ENCODE measurements at places on chromosomes 13 and 19.

DNA sequence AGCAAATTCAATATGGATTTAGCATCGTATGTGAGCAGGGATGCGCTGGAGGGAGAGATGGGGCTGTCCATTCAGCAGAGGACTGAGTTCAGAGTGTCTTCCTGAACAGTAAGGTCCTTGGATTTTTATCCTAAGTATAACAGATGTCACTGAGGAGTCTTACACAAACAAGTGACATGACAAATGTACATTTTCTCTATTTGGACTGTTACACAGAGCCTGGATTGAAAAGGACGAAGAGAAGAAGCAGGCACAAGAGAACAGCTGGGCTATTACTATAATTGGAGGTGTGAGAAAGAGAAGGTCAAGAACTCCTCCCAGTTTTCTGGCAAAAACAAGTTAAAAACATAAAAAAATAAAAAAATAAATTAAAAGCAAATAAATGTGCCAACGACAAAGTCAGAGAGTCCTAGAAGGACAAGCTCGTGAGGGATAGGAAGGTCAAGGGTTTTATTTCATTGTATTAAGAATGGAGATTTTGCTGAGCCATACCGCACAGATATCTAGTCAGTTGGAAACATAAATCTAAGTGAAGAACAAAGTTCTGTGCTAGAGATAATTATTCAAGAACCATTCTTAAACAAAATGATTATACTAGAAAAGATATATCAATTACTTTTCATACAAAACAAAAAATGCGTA lies 1186.3 kb downstream of the EFNB2 start:
- DNase-seq, result no peak

DNA sequence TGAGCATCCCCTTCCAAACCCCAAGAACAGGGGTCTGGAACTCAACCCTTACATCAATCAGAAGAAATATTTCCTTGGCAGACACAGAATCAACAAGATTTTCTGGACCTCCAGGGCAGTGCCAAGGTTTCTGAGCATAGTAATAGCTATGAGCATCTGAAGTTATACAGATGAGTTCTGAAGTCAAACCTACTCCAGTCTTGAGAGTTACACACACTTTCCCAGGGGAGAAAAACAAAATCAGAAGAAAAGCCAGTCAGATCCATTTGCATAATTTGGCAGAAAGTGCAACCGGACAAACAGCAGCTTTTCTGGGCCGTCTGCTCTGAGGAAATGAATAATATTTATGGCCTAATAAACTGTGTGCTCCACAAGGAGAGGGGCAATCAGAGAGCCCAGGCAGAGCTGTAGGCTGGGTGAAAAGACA lies 93.1 kb downstream of the KL start:
- DNase-seq, result no peak

DNA sequence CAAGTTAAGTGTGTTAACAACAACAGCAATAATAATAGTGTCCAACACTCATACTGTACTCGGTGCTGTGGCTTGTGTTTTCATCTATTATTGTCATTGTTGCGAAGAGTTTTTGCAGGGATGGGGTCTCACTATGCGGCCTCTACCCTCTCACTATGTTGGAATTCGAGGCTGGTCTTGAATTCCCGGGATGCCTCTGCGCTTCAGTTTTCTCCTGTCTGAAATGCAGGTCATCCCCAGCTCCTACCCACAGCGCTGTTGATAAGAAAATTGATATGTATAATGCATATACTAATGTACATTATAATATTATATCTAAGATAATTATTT lies 4.9 kb upstream of the SBK3 start:
- DNase-seq, result no peak

- no peak for DNase-seq
Observed at GRCh38 chr19:43802216-43802951, at the start of gene LYPD5. Gene LYPD5 (minus strand): TSS chr19:43802447. CDS start chr19:43802380, 67 bp downstream.

DNA sequence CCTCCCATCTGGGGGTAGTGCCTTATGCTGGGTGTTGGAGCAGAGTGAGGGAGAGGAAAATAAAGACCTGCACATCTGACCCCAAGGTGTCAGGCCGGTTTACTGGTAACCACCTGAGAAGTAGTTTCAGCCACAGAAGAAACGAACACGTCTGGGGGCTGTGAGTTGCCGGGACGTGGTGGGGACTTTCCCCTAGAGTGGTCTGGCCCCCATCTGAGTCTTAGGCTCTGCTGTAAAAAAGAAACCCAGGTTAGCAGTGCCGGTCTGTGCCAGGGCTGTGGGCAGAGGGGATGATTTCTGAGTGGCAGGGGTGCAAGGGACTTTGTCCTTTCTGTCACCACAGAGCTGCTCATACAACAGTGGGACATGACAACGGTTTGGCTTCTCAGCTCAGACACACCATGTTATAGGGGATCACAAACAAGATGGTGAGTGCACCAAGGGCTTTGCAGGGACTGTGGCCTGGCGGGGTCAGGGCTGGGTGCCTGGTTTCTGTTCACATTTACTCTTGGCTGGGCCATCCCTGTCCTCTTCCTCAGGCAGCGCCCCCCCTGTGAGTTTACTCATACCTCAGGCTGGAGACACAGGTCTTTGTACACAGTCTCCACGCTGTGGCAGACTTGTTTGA lies 9.0 kb downstream of the GCDH start:
- DNase-seq, result no peak

DNA sequence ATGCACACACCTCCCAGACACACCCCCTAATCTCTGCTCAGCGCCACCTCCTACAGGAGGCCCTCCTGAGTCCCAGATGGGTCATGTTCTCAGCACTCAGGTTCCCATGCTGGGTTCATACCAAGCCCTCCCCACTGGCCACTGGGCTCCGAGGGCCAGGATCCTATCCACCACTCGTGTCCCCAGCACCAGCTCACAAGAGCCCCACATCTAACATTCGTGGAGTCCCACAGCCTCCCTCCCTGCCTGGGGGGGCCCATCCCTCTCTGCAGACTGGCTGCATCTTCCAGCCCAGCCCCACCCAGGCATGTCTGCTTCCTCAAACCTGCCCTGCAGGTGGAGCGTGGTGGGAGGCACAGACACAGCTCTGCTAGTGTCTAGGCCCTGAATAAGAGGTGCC lies 227.4 kb downstream of the TUBA3C start:
- no peak for DNase-seq

DNA sequence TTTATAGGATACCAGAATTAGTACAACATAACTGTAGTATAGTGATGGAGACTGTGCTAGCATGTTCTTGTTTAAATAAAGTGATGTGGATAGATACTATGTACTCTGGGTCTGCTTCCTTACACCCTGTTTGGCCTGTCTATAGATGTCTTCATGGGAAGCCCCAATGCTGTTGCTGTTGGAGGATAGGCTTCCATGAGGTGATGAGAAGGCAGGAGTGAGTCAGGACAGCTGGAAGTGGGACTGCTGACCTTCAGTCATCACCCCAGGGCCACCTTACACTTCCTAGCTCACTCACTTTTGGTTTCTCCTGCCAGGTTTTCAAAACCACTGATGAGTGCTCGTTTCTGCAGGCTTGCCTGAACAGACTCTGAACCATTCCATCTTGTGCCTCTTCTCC lies 4.2 kb downstream of the KCTD4 start:
- DNase-seq, result no peak

GRCh38 chr19:49019242-49019932 lies 2.5 kb upstream of the LHB start:
- no peak for DNase-seq

- peak; percentile 16 for DNase-seq
Observed at GRCh38 chr13:98384739-98385138, 192.2 kb downstream of the STK24 start.

DNA sequence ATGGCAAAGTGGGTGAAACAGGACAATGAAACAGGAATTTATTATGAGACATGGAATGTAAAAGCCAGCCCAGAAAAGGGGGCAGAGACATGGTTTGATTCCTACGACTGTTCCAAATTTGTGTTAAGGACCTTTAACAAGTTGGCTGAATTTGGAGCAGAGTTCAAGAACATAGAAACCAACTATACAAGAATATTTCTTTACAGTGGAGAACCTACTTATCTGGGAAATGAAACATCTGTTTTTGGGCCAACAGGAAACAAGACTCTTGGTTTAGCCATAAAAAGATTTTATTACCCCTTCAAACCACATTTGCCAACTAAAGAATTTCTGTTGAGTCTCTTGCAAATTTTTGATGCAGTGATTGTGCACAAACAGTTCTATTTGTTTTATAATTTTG lies 8.6 kb downstream of the CLN5 start:
- DNase-seq, result no peak

DNA sequence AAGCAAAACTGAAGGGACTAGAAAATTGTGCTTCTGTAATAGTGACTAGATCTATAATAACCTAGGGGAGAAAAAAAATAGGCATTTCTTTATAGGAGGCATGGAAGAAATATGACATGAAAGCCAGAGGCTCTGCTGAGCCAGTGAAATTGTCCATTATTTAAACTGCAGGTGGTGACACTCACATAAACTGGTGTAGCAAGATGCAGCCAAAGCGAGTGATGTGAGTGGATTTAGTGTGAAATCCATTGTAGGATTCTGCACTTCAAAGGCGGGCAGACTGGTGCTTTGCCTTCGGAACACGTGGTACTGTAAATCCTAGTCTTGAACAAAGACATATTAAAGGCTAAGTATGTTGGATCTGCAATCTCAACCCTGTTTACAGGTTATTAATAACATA lies 361.9 kb downstream of the TBC1D4 start:
- no peak for DNase-seq

- peak; percentile 53 for DNase-seq
Observed at GRCh38 chr13:99307648-99308339, 595 bp upstream of the GPR183 start.

DNA sequence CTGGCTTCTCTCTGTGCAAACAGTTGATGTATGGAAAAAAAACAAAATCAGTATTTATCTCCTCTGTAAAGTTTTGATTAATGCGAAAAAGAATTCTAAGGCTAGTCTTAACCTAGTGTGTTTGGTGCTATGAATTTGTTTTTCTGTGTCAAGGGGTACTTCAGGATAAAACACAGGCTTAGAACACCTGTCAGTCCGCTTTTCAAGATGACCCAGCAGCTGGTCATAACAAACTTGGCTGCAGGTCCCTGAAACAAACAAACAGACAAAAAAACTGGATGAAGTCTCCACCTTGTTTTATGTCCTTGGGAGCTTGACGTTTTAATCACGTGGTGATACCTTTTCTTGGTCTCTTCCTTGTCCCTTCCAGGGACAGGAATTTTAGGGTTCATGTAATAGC lies 689.3 kb downstream of the UQCRFS1 start:
- DNase-seq, result no peak

- DNase-seq, result no peak
Observed at GRCh38 chr13:98220271-98220791, 43.3 kb upstream of the RNF113B start.

GRCh38 chr19:51784109-51784785 lies 10.7 kb upstream of the FPR3 start:
- DNase-seq, result no peak

GRCh38 chr13:77859450-77859849 lies 59.2 kb downstream of the EDNRB start:
- DNase-seq, result no peak

DNA sequence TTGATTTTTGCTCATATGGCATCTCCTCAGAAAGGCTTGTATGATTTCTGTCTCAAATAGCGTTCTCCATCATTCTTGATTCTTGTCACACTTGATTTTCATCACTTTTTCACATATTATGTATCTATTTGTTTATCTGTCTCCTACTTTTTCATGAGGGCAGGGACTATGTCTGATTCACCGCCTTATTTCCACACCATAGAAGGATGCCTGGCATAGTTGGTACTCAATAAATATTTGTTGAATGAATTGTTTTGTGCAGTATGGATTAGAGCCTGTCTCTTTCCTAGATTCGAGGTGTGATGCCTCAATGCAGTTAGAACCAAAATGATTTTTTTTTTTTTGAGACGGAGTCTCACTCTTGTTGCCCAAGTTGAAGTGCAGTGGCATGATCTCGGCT lies 12.1 kb downstream of the SAE1 start:
- no peak for DNase-seq

- no peak for DNase-seq
Observed at GRCh38 chr13:22061371-22061805, 390.5 kb downstream of the FGF9 start.

DNA sequence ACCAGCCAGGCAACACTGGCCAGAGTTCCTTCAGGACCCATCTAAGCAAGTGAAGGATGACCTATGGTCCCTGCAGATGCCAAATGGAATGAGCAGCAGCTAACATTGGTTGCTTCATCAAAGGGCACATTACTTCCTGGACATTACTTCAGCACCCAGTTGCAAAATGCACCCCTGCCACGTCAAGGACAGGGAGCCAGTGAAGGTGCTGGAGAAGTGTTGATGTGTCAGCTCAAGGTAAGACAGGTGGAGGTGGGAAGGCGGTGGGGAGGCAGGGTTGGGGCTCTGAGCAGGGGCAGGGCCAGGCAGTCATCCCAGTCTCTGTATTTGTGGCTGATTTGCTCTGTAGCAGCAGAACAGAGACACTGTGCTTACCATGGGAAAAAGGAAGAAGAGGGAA lies 14.6 kb downstream of the CSNK1A1L start:
- DNase-seq, result no peak

GRCh38 chr19:13226983-13227382 lies 76.8 kb downstream of the IER2 start:
- DNase-seq, result no peak

DNA sequence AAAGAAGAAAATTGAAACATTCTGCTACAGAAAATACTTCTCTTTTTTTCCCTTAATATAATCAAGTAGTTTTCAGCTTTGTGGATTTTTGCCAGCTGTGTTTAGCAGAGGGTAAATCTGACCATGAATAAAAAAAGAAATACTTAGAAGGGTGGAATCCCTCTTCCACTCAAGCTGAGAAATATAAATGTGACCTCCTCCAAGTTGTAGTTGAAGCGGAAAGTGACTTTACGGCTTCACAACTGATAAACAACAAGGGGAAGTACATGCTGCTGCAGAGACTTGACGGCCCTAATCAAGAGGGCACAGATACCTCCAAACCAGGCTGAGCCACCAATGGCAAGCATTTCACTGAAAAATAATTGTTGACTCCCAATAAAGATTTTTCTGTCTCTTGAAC lies 785.0 kb downstream of the SLITRK5 start:
- no peak for DNase-seq

- DNase-seq, result no peak
Observed at GRCh38 chr19:44904426-44904994, 1.1 kb upstream of the APOE start.

- DNase-seq, result no peak
Observed at GRCh38 chr19:42282819-42283187, 13.8 kb downstream of the CIC start.

DNA sequence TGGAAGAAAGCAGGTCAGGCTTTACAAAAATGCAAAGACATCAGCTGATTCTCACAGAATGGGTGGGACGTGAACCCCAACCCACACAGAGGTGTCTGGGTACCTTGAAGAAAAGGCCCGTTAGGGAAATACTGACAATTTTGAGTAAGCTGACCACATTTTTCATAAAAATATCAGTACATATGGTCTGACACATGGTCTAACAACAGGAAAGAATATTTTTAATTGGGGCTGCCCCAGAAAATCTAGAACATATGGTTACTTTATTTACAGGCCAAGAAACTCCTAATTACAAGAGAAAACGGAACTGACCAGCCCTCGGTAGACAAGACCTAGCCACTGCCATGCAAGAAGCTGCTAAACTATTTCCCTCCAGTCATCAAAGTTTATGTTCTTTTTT lies 48.7 kb upstream of the ITM2B start:
- no peak for DNase-seq

Measured in AG04449 (cell line).